ENCODE measurements at places on chromosomes 11 and 22.

DNA sequence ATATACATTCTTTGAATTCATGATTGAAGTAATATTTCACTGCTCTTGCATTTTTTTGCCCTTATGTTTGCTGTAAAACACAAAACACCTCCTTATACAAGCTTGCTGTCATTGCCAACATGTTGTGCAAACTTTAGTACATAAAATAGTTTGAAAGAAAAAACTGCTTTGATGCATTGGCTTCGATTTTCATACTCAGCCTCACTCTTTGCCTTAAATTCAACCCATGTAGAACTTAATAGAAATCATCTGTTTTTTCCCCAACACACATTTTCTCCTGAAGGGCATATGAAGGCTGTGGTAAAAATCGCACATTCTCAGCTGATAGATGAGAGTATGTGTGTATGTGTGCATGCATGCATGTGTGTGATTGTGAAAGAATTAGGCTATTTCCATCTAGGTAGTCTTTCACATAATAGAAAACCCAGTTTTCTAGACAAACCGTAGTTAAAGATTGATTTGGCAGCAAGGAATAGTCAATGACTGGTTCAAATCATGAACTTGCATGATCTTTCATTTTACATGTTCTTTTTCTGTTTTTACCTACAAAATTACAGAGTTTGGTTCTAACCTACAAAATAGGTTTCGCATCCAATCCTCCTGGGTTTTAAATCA lies 72.8 kb upstream of the MTMR2 start:
- DNase-seq = no peak

DNA sequence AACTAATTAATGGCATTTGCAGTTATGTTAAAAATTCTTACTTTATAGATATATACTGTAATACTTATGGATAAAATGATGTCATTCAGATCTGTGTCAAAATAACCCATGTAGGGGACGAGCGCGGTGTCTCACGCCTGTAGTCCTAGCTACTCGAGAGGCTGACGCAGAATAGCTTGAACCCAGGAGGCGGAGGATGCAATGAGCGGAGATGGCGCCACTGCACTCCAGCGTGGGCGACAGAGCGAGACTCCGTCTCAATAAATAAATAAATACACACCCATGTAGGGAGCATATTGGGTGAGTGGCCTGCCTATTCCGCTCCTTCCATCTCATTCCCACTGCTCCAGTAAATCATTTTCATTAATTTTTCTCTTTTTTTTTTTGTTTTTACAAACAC lies 7.1 kb downstream of the SNU13 start:
- no peak for DNase-seq

GRCh38 chr11:67996622-67997474 lies 7.0 kb downstream of the UNC93B1 start:
- peak; percentile 77 for DNase-seq

GRCh38 chr22:37060801-37061610 lies 9.5 kb downstream of the KCTD17 start:
- no peak for DNase-seq

DNA sequence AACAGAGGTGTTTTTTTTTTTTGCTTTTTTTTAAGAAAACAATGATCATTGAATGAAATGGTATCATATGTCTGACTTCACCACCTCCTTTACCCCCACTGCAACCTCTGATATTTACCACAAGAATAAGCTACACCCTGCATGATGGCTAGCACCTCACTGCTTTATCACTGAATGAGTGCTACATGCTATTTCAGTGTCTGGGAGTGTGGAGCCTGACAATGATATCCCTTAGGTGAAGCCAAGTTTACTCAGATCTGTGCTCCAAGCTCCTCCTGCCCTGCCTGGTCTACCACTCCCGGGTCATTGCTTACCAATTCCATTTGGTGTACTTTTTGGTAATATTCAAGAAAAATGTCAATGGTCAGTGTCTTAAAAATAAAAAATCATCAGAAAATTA lies 21.1 kb downstream of the MMP20 start:
- no peak for DNase-seq

GRCh38 chr11:32113200-32113919 lies 22.5 kb downstream of the RCN1 start:
- no peak for DNase-seq

DNA sequence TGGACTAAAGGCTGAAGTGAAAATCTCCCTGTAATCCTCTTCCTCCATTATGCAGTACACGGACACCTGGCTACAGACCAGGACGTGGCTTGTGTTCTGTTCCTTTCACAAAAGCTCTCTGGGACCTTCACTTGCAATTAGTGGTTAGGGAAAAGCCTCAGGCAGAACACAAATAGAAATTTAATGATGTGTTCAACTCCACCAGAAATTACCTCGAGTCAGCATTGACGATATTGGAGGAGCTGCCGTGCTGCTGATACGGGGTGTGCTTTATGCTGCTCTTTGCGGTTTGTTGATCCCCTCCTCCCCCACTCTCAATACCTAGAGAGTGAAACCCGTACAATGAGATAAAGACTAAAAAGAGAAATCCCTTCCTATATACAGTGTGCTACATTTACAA lies 48.9 kb downstream of the POLD3 start:
- DNase-seq = no peak

DNA sequence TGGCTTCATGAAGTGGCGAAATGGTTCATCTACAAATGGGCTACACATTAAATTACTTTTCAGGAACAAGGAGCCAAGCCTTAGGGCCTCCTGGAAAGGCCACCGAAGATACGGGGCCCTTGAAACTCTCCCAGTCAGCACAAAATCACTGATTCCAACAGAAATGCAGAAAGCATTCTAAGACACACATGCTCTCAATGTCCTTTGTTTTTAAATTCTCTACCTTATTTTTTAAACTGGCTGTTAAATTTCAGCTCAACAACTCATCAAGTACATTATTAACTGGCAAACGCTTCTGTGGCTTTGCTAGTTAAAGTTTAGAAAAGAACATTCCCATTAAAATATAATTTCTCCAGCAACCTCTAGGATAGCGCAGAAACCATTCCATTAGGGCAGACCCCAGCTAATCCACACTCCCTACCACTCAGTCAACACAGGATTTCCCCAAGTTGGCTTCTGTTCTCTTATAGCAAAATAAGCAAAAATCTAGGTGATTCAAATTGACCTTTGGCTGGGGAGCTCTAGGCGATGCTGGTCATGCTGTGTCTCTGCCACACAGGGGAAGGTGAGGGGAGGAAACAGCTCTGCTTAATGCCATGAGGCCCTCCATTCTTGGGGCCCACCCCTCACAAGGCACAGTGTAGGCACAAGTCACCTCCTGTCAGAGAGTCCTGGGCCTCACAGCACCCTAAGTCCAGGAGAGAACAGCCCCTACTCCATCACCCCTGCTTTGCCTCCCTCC lies 47.1 kb downstream of the PLEKHA7 start:
- no peak for DNase-seq

DNA sequence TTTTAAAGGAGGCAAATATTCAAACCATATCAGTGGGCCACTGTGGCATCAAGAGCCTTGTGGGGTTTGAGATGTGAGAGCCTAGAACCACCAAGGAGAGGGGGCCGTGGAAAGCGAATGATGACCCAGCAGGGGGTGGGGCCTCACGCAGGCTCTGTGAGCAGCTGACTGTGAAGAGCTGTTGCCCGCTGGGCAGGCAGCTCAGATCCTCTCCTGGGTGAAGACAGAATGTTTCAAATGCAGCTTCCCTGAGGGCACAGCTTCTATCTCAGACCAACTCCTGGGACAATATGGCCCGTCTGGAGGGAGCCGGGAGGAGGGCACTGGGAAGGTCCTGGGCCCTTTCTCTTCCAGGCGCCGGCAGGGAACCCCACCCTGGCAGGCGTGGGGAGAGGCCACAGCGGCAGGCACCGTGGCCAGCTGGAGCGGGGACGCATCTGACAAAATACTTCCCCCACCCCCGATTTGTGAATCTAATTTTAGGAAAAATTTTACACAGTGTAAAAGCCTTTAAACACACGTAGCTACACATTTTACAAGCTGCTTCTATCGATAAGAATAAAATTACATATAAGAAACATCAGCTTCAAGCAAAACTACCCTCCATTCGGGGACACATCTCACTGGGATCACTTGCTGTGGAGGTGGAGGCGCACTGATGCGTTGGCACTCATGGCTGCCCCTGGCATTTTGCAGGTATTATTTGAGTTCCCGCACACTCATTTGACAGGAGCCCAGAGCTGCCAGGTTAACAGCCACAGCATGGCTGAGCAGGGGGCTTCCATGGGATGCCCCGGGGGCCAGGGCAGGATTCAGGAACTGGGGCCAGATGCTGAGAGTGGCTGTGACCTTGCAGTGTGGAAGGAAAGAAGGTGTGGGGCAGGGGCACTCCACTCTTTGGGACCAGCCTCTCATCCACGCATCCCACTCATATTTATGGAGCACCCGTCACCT lies 40.3 kb downstream of the PARVG start:
- no peak for DNase-seq

DNA sequence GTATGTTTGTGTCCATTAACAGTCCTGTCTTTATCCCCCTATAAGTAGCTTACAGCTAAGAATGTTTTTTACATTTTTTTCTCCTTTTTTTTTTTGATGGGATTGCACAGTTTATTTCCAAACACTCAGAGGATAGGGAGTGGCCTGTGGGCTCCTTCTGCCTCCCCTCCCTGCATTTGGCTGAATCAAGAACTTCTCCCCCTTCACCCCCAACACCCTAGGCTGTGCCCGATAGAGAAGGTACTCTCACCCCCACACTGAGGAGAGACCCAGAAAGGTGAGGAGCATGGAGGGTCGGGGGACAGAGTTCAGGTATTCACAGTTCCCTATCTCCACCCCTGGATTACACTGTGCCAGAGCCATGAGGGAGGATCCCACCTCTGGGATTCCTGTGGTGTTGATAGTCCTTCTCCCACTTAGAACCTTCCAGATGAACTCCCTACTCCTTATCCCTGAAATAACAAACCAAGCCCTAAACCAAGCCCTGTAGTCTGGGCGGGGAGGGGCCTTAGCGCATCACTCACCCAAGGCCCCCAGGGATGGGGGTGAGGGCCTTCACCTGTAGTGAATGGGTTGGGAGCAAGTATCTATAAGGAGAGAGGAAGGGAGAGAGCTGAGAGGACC lies 97.1 kb downstream of the ADAMTS15 start:
- no peak for DNase-seq

DNA sequence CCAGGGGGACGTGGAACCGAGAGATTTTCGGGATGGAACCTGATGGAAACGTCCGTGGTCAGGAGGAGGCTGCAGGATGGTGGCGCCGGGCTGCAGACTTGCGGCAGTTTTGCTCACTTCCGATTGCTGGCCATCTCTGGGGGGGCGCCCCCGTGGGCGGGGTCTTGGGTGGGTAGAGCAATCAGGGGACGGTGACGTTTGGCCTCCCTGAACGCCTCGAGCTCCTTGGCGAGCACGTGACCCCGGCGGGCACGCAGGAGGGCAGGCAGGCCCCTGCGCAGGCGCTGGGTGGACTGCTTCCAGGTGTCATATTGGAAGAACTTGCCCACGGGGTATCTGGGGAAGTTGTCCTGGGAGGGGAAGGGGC lies 6.3 kb downstream of the IGF2 start:
- no peak for DNase-seq

DNA sequence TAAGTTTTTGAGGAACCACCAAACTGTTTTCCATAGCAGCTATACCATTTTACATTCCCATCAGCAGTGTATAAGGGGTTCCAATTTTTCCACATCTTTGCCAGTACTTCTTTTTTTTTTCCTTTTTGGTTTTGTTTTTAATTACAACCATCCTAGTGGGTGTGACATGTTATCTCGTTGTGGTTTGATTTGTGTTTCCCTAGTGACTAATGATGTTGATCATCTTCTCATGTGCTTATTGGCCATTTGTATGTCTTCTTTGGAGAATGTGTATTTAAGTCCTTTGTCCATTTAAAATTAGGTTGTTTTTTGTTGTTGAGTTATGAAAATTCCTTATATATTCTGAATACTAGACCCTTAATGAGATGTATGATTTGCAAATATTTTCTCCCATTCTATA lies 59.3 kb downstream of the STIM1 start:
- no peak for DNase-seq

DNA sequence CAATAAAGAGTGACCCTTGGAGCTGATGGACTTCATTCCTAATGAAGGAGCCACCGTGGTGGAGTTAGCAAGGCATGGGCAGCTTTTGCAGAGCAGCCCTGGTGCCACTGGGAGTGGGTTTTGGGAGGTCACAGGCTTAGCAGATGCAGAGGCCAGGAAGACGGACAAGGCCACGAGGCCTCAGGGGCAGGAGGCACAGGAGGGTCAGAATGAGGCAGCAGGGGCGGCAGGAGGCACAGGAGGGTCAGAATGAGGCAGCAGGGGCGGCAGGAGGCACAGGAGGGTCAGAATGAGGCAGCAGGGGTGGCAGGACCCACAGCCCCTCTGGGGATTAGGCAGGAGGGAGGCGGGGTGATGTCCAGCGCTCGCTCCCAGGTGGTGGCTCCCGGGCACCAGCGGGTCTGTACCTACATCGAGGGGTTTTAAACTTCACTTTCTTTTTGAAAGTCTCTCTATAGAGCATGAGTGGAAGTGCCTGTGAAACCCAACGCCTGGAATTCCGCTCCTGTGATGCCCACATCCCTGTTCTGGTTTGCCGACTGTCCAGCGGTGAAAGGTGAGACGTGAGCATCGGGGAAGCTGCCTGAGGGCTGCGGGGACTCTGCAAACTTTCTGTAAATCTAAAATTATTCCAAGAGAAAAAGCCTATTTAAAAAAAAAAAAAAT lies 521.6 kb downstream of the BRD1 start:
- peak; percentile 2 for DNase-seq

DNA sequence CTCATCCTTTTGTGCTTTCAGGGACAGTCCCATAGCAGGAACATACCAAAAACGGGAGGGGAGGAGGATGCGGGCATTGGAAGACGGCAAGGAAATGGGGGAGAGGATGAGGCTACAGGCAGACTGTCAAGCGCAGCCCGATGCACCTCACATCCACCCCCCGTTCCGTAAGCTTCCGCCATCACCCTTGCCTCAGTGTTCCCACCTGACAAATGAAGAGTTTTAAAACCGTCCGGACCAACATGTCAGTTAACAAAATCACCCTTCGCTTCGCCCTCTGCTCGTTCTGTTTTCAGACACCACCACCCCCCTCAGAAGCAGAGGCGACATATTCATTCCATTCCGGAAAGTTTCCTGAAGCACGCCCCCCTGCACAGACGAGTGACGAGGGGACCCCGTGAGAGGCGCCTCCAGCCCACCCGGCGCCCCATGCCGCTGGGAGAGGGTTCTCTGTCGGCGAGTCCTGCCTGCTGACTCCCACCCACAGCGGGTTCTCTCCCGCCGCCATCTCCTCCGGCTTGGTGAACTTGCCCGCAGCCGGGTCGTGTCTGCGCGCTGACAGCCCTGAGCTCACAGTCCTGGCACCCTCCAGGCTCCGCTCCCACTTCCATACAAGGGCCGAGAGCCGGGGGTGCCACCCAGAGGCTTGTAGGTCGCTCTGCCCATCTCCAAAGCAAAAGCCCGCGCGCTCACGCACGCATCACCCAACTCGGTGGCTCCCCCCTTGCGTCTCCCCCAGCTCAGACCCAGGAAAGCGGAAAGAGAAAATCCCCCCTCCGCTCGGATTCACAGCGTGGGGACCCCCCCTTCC lies 1.5 kb downstream of the IGSF9B start:
- no peak for DNase-seq
